ENCODE measurements at places on chromosomes 13 and 19. TPM values are rescaled to one million over a fixed set of nuclear protein-coding genes. Genes with fewer than 3 reads are reported as not detected.

ARGLU1 gene
- 30.9 TPM for total RNA-seq

ZNF492 gene
- not detected for total RNA-seq

TMED1 gene
- 30.9 TPM for total RNA-seq

KLK7 gene
- not detected for total RNA-seq

ATXN8OS gene
- total RNA-seq, result not detected

CEACAM7 gene
- total RNA-seq, result 0.03 TPM

C13orf46 gene
- 0.14 TPM for total RNA-seq

LCP1 gene
- 0.25 TPM for total RNA-seq

BCL2L12 gene
- 68.1 TPM for total RNA-seq

CD70 gene
- 24.9 TPM for total RNA-seq

KCTD4 gene
- total RNA-seq, result not detected

CCL25 gene
- total RNA-seq, result not detected

Measured in A549 treated with Hydrocortisone at 1 μM for 4 hours (cell line).